ENCODE measurements at places on chromosomes 16 and 17. TPM values are rescaled to one million over a fixed set of nuclear protein-coding genes. Genes with fewer than 3 reads are reported as not detected.

The OR3A3 gene
- total RNA-seq: not detected

The SLC22A31 gene
- total RNA-seq: 0.20 TPM

The KRT12 gene
- not detected for total RNA-seq

The PRDM7 gene
- total RNA-seq: not detected

The SLC38A8 gene
- total RNA-seq: not detected

The SLC25A39 gene
- total RNA-seq: 149 TPM

The GPR142 gene
- total RNA-seq: not detected
